NCI-H1930 (cell line): ENCODE measurements at places on chromosomes 7 and 10.

- no peak for DNase-seq
These were observed 27.8 kb upstream of the CDHR3 start for GRCh38 chr7:105935250-105935649.

DNA sequence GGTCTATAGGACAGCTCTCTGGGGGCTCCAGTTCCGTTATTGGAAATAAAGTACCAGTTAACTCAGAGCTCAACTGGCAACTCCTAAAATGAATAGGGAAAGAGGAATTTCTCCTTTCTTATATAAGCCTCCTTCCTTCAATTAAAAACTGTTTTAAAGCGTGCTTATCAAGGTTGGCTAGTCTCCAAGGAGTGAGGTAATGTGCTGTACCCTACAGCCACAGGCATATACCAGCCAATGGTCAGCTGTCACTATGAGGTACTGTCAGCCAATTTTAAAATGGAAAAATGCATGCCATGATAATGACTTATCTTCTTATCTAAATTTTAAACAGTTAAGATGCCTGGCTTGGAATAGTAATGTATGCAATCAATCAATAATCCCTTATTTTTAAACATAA lies 76.2 kb downstream of the PLCE1 start:
- DNase-seq: no peak

DNA sequence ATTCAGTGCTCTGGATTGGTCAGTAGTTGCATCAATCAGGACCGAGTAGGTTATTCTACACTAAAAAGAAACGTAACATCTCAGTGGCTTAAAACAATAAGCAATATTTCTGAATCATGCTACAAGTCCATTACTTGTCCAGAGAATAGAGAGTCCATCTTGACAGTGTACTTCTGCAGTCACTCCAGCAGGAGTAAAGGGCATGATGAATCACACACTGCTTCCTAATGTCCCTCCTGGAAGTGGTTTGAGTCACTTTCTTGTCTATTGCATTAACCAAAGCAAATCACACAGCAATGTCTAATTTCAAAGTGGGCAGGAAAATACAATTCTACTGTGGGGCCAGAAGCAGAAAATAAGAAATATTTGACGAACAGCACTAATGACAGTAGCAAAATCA lies 124.8 kb downstream of the TSPAN12 start:
- DNase-seq: no peak

- no peak for DNase-seq
These were observed 8.0 kb downstream of the SAR1A start for GRCh38 chr10:70162151-70162891.

GRCh38 chr10:3950676-3951275 lies 165.8 kb upstream of the KLF6 start:
- no peak for DNase-seq

- DNase-seq: no peak
These were observed 58.4 kb upstream of the TM9SF3 start for GRCh38 chr10:96645191-96645721.

DNA sequence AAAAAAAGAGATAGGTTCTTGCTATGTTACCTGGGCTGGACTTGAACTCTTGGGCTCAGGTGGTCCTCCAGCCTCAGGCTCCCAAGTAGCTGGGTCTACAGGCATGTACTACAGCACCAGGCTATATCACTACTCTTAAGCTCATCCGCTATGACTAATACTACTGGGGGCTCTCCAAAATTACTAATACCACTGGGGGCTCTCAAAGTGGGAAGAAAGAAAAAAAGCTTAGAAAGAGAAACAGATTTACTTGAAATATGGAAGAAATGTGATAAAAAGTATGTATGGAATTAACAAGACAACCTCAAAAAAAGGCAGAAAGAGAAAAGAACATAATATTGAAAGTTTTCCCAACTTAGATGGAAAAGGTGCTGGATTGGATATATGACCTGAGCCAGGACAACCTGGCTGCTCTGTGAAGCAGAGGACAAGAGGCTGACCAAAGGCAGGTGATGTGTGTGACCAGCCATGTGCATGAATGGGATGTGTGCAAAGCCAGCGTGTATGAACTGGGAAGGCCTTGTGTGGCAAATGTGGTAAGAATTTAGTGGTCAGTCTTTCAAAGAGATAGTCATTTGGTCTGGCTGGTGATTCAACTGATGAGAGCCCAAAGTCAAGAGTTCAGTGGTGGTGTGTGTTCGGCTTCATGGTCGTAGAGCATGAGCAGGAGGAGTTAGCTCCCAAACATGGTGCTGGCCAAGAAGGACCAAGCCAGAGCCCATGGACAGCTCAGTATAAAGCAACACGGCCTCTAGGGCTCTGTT lies 232.4 kb upstream of the KLF14 start:
- DNase-seq: no peak

GRCh38 chr10:64503429-64503828 lies 982.2 kb downstream of the REEP3 start:
- no peak for DNase-seq

- no peak for DNase-seq
These were observed 157.3 kb downstream of the NRF1 start for GRCh38 chr7:129768614-129769399.

- DNase-seq: no peak
These were observed 55.1 kb downstream of the PDE1C start for GRCh38 chr7:32015133-32015532.

DNA sequence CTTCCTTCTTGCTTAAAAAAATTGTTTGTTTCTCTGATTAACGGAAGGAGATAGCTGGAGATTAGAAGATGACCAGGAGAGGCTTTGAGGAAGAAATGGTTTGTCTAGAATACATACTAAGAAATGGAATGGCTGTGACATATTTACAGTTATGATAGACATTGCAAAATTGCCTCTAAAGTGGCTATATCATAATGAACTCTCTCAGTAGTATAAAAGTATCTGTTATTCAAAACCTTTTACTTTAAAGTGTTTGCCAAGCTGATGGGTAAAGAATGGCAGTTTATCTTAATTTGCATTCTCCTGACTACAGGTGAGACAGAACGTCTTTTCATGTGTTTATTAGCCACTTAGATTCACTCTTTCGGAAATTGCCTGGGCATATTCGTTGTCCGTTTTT lies 28.7 kb downstream of the LRGUK start:
- DNase-seq: no peak

DNA sequence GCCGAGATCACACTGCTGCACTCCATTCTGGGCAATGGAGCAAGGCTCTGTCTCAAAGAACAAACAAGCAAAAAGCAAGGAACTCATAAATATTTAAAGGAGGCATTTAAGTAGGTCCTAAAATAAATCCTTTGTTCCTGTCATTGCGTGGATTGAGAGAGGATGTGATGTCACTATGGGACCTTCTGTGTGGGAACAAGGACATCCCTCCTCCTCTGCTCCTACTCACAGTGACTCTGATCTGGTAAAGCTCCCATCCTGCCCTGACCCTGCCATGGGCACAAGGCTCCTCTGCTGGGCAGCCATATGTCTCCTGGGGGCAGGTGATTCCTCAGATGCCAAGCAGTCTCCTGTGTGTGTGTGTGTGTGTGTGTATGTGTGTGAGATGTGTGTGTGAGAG lies 74.1 kb upstream of the PRSS58 start:
- DNase-seq: no peak

- DNase-seq: no peak
These were observed 88.7 kb upstream of the DNAAF5 start for GRCh38 chr7:637826-638225.

DNA sequence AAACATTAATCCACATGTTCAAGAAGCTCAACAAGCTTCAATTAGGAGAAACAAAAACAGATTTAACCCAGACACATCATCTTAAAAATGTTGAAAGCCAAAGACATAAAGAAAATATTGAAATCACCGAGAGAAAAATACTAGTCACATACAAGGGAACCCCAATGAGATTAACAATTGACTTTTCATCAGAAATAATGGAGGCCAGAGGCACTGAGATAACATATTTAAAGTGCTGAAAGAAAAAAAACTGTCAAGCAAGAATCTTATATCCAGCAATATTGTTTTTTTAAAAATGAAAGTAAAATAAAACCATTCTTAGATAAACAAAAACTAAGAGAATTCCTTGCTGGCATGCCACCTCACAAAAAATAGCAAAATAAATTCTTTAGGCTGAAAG lies 28.9 kb downstream of the AOC1 start:
- no peak for DNase-seq

DNA sequence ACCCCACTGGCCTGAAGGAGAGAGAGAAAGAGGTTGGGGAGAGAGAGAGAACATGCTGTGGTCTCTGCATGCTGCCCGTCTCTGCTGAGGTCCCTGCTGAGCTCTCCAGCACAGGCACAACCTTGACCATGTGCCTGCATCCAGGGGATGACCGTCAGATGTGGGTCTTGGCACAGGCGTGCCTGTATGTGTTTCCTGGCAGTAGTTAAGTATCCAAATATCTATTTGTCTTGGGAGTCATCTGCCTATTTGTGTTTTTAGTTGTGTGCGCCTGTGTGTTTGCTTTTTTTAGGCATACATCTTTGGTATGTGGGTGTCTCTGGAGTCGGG lies 1.9 kb upstream of the UNC5B start:
- DNase-seq: no peak

DNA sequence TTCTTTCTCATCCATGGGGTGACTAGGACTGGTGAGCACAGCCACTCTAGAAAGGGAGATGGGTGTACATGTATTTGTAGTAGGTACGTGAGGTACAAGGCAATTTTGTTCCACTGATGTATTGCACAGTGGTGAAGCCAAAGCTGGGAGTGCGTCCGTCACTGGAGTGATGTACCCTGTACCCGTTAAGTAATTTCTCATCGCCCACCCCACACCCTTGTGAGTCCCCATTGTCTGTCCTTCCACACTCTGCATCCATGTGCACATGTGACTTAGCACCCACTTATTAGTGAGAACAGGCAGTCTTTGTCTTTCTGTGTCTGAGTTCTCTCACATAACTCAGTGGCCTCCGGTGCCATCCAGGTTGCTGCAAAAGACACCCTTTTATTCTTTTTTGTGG lies 658.3 kb downstream of the SDK1 start:
- DNase-seq: no peak

DNA sequence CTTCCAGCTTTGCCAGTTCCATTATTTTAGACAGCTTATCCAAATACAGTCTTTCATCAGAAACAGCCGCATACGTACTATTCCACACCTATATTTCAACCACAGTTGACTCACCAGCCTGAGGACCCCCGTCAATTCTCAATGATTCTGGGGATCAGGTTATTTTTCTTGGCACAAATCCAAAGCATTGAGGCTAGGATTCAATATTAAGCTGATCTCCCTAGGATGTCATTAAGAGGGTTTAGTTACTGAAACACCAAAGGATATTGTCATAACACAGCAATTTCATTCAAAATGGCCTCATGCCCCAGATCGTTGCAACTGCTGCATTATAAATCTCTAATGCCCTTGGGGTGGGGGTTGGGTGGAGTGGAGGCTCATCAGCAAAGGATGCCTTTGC lies 214.6 kb downstream of the PTEN start:
- DNase-seq: no peak
